Activated CD4-positive, alpha-beta T cell treated with anti-CD3 and anti-CD28 coated beads, Interleukin-2, amount 50 U/mL, for 4 hours (primary cell): ENCODE measurements at places on chromosomes 13 and 19.

GRCh38 chr19:6026390-6027227 lies 48.7 kb upstream of the RANBP3 start:
- no peak for DNase-seq

DNA sequence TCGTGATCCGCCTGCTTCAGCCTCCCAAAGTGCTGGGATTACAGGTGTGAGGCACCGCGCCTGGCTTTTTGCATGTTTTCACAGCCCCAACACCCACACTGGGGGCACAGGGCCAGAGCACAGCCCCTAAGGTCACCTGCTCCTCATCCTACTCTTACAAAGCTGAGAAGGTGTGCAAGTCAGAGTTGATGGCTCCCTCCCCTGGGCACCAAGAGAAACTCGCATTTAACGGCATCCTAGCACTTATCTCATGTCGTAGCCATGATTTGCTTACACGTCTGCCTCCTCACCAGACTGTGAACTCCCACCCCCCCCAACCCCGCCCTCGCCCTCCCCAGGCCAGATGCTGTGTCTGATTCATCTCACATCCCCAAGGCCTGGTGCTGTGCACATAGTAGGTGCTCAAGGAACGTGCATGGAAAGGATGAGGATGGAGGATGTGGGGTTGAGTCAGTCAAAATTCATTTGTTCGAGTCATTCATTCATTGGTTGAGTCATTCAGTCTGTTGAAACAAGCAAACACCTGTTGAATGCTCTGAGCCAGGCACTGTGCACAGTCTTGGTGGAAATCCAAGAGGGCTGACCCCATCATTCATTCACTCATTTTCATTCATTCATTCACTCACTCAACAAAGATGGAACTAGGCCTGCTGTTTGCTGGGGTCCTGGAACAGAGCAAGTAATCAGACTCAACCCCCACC lies 11.3 kb downstream of the SHANK1 start:
- DNase-seq = no peak

DNA sequence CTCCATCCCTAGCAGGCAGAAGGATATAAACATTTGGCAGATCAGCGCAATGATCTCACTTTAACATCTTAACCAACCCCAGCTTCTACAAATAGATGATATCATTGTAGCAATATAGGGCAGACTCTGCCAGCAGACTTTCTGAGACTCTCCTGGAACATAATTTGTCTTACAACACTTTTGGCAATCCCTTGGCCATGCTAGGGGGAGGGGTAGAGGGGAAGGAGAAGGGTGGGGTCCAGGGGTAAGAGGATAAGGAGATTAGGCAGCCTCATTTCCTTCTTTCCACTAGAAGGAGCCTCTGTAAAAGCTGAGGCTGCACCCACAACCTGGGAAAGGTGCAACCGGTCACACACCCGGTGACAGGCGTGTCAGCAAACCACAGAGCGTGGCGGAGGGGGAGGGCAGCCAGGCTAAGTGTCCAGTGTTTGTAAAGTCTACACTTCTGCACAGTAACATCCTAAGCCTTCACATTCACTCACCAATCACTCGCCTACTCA lies 8.7 kb upstream of the UBAC2 start:
- DNase-seq = no peak

DNA sequence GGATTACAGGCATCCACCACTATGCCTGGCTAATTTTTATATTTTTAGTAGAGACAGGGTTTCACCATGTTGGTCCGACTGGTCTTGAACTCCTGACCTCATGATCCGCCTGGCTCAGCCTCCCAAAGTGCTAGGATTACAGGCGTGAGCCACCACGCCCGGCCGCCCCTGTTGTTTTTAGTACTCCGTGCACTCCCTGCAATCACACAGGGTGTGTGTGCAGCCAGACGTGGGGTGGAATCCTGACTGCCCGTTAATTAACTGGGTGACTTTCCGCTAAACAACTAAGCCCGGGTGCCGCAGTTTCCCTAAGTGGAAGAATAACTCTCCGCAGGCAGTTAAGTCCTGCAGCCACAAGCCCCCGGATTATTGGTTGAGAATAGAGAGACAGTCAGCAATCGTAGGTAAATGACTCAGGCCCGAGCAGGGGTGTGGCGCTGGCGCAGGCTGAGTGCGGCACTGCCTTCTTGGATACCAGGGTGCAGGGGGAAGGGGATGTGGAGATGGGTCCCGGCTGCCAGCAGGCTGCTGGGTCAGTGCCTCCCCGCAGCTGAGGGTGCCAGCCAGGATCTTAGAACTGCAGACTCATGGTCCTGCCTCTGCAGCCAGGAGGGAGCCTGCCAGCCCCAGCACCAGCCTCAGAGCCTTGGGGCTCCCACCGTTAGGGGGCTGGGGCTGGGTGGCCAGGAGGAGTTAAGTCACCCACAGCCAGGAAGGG lies 6.1 kb upstream of the FXYD3 start:
- DNase-seq = no peak

DNA sequence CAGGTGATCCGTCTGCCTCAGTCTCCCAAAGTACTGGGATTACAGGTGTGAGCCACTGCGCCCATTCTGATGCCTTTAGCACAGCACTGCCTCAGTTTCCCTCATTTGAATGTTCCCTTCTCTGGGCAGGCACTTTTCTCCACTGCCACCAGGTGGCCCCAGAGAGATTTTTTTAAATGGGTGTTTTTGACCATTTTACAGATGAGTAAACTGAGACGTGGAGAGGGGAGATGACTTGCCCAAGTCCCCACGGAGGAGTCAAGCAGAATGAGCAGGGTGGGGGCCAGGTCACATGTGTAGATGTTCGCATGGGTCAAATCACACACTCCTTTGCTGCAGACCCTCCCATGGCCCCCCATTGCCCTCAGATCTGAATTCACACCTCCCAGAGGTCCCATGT lies 3.2 kb upstream of the PDE4C start:
- no peak for DNase-seq

DNA sequence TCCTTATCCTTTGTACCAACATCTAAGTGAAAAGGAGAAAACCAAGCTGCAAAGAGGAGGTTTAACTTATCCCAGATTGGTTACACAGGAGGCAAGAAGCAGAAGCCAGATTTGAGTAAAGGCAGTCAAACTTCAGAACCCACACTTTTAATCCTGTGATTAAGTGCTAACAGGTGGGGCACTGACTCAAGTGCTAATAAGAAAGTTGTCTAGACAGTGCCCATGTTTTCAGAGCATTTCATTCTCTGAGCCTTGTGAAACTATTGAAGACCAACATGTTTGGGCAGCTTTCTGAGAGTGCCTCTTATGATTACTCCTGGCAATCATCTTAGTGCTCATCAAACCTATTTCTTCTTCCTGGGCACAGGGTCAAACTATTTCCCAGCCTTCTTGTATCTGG lies 380.8 kb downstream of the KCNRG start:
- DNase-seq = no peak
